ENCODE measurements at places on chromosomes 3 and 15.
A peak's percentile ranks its signal among the peaks of the same experiment; 100 is the strongest.

- H3K4me3 ChIP-seq = no peak overlapping the region
- H3K36me3 ChIP-seq = no peaks in the 10 kb centered on the region
- DNase-seq = peak; percentile 54
- H3K27ac ChIP-seq = no peak overlapping the region
Measured at GRCh38 chr3:48851407-48851806, 3.7 kb upstream of the PRKAR2A start.

DNA sequence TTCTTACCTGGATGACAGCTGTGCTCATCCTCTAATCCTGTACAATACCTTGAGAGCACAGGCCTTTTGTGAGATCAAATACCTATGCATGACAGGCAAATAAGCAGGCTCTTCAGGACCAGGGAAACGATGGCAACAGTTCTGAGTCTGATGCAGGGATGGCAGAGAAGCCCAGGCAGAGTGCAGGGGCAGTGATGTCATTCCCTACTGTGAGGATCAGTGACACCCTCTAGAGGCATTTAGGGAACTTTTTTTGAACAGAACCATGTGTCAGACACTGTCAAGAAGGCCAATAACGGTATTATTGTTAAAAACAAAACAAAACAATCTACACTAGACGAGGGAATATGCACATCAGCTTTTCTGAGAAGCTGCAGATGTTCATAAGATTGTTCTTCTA is 314.8 kb upstream of the CTDSPL start:
- H3K27ac ChIP-seq = no peak overlapping the region
- DNase-seq = no peak
- H3K36me3 ChIP-seq = no peaks in the 10 kb centered on the region
- H3K4me1 ChIP-seq = peaks cover 4% of the 10 kb centered on the region

DNA sequence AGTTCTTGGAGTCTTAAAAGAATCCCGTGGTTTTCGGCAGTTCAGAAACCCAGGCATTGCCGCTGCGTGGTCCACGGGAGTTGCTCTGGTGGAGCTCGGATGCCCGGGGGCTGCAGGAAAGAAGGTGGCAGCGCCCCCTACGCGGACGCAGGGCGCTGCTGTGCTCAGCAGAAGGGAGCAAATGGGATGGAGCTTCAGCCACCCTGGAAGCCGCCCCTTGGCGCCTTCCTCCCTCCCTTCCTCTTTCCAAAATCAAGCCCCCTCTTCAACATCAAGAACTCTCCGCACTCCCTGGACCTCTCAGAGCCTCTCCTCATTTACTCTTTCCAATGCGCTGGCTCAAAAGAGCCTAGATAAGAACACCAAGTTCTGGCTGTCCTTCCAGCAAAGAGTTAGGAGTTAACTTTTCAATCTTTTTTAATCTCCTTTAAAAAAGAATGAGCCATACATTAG is 880 bp upstream of the CHRNA7 start:
- H3K27me3 ChIP-seq = peaks cover 9% of the 10 kb centered on the region
- H3K36me3 ChIP-seq = no peaks in the 10 kb centered on the region
- peaks cover 3% of the 10 kb centered on the region for H3K4me1 ChIP-seq
- peak; percentile 41 for DNase-seq
- H3K27ac ChIP-seq = no peak overlapping the region

- H3K36me3 ChIP-seq = no peaks in the 10 kb centered on the region
- H3K27ac ChIP-seq = no peak overlapping the region
- H3K27me3 ChIP-seq = no peaks in the 10 kb centered on the region
- H3K4me1 ChIP-seq = no peaks in the 10 kb centered on the region
Measured at GRCh38 chr3:176939022-176939817, 258.1 kb downstream of the TBL1XR1 start.

GRCh38 chr3:3603351-3603750 is 195.9 kb upstream of the LRRN1 start:
- H3K27me3 ChIP-seq = no peaks in the 10 kb centered on the region
- no peak for DNase-seq
- no peak overlapping the region for H3K4me3 ChIP-seq
- no peaks in the 10 kb centered on the region for H3K36me3 ChIP-seq

- no peak for DNase-seq
- H3K27me3 ChIP-seq = peaks cover 10% of the 10 kb centered on the region
- H3K4me1 ChIP-seq = no peaks in the 10 kb centered on the region
- H3K36me3 ChIP-seq = no peaks in the 10 kb centered on the region
- H3K27ac ChIP-seq = no peak overlapping the region
Measured at GRCh38 chr3:10432931-10433330, 72.5 kb downstream of the ATP2B2 start.

- H3K4me1 ChIP-seq = peaks cover 12% of the 10 kb centered on the region
- no peaks in the 10 kb centered on the region for H3K27me3 ChIP-seq
- H3K27ac ChIP-seq = no peak overlapping the region
- no peak overlapping the region for H3K4me3 ChIP-seq
Measured at GRCh38 chr3:118641608-118642007, 393.0 kb downstream of the IGSF11 start.

Measured in neuronal stem cell (in vitro differentiated cells).